ENCODE measurements at places on chromosomes 4 and X.

DNA sequence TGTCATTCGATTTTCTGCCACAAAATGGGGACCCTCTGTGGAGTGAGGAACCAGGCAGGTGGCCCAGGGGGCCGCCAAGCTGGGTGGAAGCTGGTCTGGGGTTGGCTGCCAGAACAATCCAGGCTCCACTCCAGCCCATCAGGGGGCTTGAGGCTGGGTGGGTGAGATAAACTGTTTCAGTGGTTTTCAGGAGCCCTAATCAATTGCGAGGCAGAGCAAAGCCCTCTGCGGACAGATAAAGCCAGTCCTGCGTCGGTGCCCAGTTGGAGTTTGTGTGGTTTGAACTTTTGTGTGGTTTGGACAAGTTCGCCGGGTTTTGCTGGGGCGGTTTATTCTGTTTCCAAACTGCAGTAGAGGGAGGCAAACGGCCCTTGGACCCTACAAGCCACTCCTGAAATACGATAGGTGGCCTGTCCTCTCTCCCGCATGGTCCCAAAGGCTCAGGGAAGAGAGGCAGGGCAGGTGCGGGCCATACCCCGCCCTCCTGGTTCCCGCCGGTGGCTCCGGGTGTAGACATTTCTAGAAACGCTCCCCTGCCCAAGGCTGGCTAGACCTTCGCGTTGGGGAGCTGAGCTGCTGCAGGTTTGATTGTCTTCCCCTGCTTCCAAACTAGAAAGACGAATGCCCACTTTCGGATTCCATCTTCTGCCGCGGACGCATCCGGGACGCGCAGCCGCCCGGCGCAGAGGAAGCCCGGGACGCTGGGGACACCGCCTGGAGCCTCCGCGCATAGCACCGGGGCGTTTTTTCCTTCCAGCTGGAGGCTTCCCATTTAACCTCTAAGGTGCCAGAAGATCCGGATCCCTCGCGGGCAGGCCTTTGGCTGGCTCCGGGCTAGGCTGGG is 169.0 kb upstream of the BCOR start:
- peak; percentile 70 for DNase-seq

DNA sequence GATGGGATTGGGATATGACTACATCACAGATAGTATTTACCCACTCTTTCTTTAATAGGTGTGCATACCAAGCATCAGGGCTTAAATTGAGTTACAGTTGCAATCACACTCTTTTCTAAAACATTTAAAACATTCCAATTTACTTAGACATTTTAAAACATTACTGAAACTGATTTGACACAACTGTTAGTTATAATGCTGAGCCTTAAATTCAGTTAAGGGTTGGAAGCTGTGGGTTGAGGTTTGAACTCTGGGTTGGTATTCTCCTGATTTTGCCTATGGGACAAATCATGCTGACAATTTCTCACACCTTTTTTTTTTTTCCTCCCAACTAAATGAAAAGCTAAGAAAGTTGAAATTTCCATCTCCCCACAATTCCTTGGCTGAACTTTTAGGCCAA is 16.3 kb downstream of the SLIT2 start:
- DNase-seq: no peak

- DNase-seq: no peak
Observed at GRCh38 chr4:75745721-75746199, 21.4 kb downstream of the USO1 start.

DNA sequence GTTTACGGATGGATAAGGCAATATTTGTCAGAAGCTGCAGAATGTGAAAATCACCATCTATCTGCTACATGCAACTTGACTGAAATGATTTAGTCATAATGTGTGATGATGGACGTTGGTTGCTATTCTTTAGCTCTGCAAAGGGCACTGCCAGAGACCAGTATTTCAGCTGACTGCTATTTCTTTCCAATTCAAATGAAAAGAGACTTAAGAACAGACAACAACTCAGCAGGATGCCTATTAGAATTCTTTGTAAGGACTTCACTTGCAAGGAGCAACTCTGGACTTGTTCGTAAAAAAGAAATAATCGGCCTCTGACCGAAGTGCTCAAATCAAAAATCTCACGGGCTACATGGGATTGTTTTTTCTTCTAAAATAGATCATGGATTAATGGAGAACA is 262.7 kb downstream of the DHX15 start:
- DNase-seq: no peak

DNA sequence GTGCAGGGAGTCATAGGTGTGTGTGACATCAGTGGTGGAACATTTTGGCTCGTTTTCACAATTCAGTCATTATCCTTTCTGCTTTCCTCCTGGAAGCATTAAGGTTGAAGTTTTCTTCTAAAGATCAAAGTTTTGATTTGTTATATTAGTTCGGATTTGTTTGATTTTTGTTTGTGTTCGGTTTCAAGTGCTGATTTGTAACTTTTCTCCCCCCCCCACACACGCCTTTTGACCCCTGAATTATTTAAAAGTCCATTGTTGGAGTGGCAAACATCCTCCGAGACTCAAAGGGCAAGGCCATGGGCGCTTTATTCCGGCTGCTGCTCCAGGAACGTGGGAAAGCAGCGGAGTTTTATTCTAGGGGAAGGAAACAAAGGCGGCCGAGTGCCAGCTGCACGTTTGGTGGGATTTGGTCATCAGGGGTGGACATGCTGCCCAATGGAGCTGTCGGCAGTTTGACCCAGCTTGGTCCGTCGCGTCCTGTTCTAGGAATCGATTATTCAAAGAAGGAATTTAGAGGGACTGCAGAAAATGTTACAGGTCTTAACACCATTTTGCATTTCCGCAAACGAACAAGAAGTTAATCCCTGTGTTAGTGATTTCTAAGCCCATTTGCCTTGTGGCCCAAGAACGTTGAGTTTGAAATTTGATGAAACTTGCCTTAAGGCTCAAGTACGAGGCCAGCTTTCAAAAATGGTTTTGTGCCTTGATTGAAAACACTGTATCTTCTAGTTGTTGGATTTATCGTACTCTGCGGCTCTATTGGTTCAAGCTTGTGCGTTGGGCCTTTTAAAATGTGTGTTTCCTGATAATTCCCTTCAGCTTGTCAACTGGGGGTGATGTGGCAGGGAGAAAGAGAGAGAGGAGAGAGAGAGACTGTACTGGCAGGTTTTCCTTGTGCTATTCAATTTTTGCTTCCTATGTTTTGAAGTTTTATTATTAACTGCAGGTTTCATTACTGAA is 565 bp upstream of the ZNF41 start:
- DNase-seq: no peak

DNA sequence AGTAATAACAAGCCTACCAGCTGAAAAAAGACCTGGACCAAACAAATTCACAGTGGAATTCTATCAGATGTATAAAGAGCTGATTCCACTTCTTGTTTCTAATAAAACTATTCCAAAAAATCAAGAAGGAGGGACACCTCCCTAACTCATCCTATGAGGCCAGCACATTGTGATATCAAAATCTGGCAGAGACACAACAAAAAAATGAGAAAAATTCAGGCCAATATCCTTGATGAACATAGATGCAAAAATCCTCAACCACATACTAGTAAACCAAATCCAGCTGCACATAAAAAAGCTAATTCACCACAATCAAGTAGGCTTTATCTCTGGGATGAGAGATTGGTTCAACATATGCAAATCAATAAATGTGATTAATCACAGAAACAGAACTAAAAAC is 147.9 kb upstream of the NEIL3 start:
- no peak for DNase-seq

DNA sequence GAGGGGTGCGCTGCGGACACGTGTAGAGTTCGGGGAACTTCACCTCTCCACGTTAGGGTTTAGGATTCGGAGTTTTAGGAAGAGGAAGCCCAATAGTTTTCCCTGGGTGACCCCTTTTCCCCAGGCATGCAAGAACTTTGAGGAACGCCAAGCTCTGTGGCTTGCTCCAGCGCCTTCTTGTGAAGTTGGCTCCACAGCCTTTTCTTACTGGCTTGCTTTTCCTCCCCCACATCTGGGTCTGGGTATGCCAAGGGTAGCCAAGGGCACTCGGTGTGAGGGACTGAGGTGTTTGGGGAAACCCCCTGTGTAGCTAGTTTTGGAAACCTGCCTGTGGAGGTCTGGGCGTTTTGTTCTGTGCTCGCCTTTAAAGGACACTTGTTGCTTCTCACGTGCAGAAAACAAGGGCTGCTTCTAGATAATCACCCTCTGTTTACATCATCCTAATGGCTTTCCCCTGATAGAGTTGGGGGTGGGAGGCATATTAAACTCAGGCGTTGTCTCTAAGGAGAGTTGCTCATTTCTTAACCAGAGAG is 746 bp downstream of the EDNRA start:
- DNase-seq: no peak

GRCh38 chrX:45524296-45524695 is 323.6 kb upstream of the DIPK2B start:
- no peak for DNase-seq

DNA sequence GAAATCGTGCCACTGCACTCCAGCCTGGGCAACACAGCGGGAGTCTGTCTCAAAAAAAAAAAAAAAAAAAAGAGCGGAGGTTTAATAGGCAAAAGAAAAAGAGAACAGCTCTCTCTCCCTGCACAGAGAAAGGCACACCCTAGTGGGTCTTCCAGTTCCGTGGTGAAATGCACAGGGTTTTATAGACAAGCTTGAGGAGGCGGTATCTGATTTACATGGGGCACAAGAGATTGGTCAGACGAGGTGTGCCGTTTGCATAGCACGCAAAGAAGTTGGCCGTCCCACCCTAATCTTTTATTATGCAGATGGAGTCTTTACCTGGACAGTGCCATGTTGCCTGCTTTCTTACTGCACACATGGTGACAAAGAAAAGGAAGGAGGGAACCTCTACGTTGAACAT is 33.5 kb upstream of the REST start:
- DNase-seq: no peak

DNA sequence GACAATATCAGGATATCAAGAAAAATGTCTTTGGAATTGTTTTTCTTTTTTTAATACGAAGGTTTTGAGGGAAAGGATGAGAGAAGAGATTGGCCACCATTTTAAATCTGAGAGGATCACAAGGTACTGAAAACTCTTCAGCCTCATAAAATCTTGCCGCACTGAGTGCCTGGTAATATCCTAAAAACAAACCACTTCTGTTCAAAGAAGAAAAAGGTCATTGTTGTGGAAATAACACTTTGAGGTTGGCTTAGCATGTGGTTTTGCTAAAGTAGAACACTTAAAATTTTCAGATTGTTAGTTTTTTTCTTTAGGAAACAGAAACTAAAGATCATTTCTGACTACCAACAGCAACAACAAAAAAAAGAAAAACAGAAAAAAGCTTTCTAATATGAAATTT is 1.0 kb upstream of the CLDN22 start:
- no peak for DNase-seq

DNA sequence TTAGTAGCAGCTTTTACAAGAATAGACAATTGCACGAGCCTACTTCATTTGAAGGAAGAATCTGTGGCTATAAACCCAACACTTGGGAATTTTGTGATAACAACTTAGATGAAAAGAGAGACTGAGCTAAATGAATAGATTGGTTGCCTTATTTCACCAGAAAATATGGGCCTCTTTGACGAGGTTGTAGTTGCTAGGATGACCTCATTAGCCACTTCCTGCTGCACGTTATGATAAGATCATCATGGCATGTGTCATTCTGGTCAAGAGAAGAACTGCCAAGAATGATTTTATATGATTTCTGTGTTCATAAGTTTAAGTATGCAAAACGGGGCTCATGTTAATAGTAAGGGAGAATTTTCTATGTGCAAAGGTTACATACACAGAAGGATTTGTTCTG is 321.9 kb upstream of the GIMD1 start:
- peak; percentile 85 for DNase-seq

DNA sequence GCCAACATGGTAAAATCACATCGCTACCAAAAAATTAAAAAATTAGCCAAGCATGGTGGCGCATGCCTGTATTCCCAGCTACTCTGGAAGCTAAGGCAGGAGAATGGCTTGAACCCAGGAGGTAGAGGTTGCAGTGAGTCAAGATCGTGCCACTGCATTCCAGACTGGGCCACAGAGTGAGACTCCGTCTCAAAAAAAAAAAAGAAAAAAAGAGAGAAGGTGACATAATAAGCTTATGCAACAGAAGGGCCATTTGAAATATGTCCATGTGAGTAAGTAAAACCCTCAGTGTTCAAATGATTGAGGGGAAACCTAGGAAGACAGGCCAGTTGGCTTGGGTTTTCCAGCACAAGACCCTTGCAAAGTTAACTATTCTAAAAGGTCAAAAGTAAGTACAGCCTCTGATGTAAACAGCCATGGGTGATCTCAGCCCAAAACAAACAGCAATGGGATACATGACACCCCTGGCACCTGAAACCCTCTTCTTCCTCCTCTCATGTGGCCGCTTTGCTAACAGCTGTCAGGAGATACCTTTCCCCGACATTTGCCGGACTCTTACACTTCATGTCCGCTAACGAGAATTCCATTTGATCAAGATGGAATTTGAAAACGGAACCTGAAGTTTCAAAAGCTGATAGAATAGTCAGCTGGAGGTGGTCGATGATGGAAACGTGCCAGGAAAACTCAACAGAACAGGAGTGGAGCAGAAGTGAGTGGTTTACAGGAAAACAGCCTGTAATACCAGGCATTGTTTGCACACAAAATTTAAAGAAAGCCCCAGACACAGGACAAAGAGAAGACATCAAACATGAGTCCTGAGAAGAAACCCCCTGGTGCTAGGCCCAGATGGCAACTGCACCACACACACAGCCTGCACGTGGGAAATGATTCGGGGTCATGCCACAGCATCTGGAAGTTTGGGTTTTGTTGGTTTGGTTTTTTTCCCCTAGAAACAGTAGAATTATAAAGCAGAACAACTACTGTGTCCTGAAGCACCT is 93.0 kb upstream of the STS start:
- no peak for DNase-seq

DNA sequence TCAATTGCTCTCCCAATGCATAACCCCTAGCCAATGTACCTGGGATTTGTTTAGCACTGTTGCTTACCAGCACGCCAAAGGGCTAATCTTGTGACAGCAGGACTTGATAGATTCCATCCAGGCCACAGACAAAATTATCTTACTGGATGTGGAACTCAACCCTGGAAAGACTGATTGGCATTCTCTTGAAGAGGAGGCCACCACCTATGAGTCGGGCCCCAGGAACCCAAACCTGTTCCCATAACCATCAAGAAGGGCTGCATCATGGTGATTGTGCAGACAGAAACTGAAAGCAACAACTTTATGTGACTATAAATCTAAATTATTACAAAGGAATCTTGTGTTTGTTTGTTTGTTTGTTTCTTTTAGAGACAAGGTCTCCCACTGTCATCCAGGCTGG is 19.9 kb upstream of the TMEM255A start:
- no peak for DNase-seq

DNA sequence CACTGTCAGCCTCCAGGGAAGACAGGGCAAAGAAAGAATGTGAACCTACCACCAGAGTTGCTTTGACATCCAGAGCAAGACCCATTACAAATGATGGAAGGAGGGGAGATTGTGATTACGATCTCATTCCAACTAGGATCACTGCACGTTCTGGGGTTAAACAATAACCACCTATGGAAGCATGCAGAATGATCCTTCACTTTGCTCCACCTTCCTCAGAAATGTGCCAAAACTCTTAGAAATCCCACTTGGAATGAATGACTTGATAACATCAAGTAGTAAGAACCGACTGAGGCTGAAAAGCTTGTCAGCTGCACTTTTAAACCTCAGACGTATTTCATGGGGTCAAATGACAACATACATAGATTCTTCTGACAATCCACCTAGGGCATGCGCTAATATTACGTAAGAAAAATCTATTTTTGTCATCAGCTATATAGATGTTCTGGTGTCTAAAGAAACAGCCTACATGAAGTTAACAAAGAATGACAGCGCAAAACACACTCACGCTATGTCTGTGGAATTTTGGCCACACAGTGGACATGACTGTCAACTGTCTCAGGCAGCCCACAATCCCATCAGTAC is 3.5 kb upstream of the STS start:
- peak; percentile 7 for DNase-seq

- peak; percentile 2 for DNase-seq
Observed at GRCh38 chrX:20066968-20067708, 49.6 kb downstream of the MAP7D2 start.

- DNase-seq: no peak
Observed at GRCh38 chr4:17447056-17447455, 64.8 kb downstream of the QDPR start.

Measured in inflammatory macrophage treated with lipopolysaccharide for 4 hours (primary cell).